ENCODE measurements at places on chromosomes 4 and X.

DNA sequence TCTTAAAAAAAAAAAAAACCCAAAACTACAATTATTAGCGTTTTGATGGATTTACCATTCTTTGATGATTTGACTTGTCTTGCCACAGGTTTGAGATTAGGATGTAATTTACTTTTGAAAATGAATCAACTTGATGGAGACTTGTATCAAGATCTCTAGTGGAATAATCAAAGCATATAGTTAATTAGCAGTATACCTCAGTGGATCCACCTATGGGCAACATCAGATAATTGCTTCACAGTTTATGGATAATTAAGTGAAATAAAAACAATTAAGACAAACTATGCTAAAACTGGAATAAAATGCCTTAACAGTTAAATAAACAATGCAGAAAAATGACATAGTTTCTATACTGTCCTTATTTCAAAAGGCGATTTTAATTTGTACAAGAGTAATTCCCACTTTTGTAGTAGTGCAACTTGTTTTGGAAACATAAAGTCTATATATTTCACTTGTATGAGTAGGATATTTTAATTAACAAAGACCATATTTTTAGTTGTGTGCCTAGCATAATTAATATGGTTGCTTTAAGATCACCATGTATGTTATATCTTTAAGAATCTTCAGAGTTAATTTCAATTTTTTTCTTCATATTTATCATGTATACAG lies 4.2 kb downstream of the CPEB2 start:
- peak; percentile 53 for DNase-seq

DNA sequence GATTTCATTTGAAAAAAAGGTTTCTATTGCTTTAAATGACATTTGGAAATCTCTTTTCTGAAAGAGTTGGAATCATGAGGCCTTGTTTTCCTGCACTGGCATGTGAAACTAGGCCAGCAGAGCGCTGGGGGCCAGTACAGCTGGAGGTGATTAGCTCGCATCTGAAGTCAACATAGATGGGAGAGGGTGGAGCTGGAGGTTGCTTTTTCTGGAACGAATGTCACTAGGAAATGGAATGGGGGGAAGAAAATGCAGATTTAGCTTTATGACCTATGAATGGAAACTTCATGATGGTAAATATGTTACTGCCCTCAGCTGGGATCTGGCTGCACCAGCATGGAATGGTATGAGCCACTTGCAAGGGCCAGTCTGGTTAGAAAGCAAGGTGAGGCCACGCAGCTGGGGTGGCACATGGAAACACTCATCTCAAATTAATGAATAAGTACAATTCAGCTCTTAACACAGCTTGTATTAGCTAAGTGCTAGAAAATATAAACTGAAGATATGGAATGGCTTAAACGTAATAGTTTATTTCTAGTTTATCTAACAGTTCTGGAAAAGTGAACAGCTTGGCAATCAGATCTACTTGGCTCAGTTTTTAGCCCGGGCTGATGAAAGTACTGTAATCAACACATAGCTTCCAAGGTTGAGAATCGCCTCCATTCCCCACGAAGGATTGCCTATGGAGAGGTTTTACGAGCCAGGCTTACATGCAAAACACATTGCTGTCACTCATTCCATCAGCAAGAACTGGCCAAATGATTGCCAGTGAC lies 32.5 kb downstream of the SLC10A6 start:
- DNase-seq: no peak

DNA sequence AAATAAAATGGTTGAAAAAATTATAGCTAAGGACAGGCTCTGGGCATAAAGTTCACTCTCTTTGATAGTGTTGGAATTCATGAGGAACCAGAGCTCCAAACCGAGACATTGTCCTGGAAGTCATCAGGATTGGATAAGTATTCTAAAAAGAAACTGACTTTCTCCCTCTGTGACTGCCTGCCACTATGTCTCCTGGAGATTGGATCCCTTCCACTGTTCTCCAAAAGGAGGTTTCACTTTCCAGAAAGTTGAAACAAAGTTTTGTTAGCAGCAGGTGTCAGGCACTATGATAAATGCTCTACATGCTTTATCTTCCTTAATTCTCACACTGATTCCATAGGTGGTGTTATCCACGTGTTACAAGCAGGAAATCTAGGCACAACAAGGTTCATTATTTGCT lies 16.8 kb downstream of the BANK1 start:
- no peak for DNase-seq

DNA sequence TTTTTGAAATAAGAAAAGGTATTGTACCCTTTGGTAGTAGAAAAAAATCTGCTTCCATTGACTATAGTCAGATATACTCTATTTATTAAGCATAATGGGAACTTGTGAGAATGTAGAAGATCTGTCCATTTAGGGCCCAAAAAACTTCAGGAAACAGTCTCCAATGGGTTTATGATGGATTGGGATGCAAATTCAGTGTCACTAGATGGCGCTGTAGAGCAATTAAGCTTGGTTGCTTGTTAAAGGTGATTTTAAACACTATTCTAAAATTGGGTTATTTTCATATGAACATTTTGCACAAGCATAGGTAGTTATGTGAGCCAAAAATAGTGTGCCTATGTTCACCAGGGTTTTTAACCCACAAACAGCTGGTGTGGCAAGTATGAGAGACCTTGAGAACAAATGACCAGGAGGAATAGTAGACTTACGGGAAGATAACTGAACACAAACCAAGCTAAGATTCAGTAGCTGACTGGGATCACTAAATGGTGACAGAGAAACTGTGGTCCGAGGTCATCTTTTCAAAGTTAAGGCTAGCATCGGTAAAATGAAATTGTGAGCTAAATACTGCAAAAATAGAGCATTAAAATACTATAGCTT lies 80.3 kb upstream of the LSM6 start:
- DNase-seq: peak; percentile 82

DNA sequence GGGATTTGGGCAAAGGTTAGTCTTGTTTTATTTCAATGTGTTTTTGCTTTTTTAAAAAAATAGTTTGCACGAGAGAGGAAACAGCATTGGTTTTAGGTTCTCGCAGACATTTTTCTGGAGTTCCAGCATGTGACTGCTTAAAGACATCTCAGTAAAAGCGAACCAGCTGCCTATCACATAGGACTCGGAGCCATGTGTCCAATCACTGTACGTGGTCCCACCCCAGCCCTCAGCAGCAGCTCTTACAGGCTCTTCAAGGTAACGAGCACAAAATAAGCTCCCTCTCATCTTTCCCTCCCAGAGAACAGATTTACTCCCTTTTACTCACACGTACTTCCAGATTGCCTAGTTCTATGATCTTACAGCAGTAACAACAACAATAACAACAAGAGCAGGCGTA lies 68.7 kb downstream of the MCF2 start:
- no peak for DNase-seq

GRCh38 chr4:38065176-38065575 lies 105.0 kb downstream of the PTTG2 start:
- DNase-seq: no peak

GRCh38 chr4:14277505-14277904 lies 650.0 kb upstream of the BOD1L1 start:
- DNase-seq: no peak

GRCh38 chr4:139522457-139522856 lies 33.6 kb downstream of the SETD7 start:
- no peak for DNase-seq

- no peak for DNase-seq
Measured at GRCh38 chr4:161247831-161248230, 916.0 kb downstream of the FSTL5 start.

DNA sequence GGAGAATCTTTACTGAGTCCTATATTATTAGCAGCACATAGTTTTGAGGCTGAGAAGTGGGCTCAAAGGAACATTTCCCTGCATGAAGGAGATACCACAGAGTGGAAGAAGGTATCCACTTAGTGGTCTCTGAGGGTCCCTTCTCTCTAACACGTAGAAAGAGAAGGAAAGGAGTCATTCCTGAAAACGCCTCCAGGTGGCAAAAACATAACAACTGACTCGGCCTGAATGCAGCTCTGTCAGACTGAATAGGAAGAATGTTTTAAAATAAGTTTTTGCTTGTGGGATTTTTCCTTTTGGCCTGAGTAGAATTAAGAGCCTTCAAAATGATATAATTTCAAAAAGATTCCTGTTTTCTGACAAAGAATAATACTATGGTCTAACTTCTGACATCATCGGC lies 23.3 kb downstream of the RPGR start:
- DNase-seq: peak; percentile 72

DNA sequence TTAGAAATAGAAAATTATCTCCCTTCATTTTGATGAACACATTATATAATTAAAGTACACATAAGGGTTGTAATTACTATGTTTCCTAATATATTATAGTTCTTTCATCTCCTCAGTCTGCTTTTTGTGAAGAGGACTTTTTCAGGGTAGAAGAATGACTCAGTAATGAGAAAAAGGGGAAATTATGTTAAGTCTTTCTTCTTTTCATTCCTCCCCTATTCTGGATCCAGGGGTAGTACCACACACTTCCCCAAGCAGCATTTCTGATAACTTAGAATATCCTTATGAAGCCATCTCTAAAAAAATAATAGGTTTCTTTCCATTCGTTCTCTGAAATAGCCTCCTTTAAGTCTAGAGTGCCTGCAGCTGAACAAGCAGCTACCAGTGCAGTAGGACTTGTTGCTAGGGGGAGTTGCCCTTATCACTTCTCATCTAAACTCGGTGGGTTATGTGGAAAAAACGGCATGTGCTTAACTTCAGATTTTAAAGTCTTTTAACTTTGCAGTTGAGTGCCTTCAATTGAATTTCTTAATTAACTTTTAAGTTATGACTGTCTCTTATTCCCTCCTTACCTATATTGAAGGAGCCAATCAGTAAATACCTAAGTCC lies 184.8 kb downstream of the ARHGAP24 start:
- DNase-seq: no peak

- DNase-seq: no peak
Measured at GRCh38 chr4:176818531-176818930, 25.8 kb upstream of the VEGFC start.

GRCh38 chrX:39150621-39151020 lies 349.4 kb downstream of the MID1IP1 start:
- DNase-seq: no peak

- DNase-seq: no peak
Measured at GRCh38 chr4:86549163-86549788, 44.8 kb upstream of the PTPN13 start.

DNA sequence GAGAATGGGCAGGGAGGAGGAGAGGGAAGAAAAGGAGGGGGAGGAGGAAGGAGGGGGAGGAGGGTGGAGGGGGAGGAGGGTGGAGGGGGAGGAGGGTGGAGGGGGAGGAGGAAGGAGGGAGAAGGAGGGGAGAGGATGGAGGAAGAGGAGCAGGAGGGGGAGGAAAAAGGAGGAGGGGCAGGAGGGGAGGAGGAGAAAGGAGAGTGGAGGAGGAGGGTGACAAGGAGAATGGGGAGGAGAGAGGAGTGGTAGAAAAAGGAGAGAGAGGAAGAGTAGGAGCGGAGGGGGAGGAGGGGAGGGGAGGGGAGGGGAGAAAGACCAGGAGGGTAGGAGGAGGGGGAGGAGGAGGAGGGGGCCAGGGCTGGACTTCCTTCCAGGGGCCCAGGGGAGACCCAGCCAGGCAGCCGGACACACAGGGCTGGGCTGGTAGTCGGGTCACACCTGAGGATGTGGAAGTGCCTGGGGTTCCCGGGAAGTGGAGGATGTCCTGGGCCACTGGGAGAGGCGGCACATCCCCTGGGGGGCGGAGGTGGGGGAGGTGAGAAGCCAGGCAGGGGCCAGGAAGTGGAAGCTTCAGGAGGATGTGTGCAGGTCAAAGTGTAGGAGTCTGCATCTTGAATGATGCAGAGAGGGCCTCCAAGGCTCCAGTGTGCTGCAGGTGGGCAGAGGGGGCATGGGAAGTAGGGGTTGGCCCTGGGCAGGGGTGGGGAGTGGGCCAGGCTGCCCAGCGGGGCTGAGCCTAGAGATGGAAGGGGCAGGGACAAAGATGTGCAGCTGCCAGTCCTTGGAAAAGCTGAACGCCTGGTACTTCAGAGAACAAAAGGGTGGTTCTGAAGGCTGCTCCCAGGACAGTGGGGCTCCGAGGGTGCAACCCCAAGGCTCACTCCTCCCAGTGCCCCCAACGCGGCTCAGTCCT lies 18.8 kb downstream of the IL3RA start:
- peak; percentile 21 for DNase-seq

DNA sequence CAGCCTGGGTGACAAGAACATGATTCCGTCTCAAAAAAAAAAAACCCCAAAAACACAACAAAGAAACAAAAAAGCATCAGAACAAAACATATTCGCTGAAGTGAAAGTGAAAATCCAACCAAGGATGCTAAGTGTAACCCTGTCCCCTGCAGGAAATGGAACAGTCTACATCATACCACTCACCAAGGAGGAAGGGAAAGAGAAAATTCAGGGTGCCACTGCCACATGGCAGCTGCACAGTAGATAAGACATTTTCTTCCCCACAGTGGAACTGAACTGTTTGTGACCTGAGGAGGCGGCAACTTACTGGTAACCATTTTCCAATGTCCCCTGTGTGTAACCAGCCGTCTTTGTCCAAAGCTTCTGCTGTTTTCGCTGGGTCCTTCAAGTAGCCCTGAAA lies 28.2 kb upstream of the CENPU start:
- no peak for DNase-seq

Measured in dermis blood vessel endothelial cell (primary cell).